Tibial artery (tissue), 4 donors: ENCODE measurements at places on chromosomes 6 and 20.
A peak's percentile ranks its signal among the peaks of the same experiment; 100 is the strongest.

- DNase-seq: no peak
Measured at GRCh38 chr6:22821664-22822320, 252.4 kb downstream of the HDGFL1 start.

- DNase-seq: no peak
Measured at GRCh38 chr6:71408787-71409723, 120.4 kb downstream of the OGFRL1 start.

GRCh38 chr6:77678048-77678447, 25.2 kb downstream of the MEI4 start:
- DNase-seq: no peak

- DNase-seq: no peak
Measured at GRCh38 chr6:75748003-75748742, 866 bp upstream of the MYO6 start.

DNA sequence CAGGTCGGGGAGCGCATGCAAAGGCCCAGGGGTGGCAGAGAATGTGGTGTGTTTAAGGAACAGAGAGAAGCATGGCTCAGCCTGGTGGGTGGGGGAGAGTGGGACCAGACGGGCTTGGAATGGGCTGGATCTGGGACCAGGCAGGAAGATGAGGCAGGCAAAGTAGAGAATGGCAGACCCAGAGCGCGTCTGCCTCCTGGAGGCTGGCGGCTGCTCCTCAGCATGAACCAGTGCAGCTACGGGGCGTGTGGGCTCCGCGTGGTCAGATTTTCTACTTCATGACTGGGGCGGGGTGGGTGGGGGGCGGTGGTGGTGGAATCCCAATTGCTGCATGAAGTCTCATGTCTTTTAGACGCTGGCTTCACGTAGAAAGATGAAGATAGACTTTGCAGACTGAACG, 135.6 kb downstream of the TFAP2C start:
- no peak for DNase-seq

DNA sequence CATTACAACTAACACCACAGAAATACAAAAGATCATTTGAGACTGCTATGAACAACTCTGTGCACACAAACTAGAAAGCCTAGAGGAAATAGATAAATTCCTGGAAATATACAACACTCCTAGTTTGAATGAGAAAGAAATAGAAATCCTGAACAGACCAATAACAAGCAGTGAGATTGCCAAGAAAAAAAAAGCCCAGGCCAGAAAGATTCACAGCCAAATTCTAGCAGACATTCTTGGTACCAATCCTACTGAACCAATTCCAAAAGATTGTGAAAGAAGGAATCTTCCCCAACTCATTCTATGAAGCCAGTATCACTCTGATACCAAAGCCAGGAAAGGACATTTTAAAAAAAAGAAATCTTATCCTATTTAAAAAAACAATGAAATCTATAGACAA, 7.0 kb upstream of the CDK19 start:
- DNase-seq: no peak

DNA sequence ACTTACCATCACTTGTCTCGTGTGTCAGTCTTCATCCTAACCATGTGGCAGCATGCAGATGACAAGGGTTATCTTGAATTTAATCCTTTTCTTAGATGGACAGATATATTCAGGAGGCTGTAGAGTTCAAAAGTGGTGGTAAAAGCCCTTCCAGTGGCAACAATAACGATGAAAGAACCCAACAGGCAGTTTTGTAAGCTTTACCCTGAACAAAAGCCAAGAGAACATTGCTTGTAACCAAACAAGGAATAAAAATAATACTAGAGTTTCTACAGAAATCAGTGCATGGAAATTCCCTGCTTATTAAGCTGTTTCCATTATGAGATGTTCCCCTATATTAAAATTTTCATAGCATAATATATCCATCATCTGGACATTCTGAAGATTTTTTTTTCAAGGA, 69.7 kb downstream of the PDE7B start:
- DNase-seq: no peak

DNA sequence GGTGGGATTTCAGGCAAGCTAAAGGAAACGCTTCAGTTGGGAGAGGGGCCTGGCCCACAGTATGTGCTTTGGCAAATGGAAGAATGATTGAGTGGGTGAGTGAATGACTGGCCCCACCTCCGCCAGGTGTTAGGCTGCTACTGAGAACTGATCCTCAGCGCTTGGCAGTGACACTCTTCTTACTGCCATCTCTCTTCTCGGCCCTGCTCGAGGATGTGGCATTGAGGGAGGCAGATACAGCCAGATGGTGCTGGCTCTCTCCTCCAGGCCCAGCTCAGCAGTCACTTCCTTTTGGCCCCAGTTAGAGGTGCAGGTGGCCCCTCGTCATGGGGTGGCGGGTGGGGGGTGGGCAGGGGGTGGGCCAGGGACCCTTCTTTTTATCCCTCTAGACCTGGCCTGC, 38.9 kb upstream of the KCNK5 start:
- no peak for DNase-seq

DNA sequence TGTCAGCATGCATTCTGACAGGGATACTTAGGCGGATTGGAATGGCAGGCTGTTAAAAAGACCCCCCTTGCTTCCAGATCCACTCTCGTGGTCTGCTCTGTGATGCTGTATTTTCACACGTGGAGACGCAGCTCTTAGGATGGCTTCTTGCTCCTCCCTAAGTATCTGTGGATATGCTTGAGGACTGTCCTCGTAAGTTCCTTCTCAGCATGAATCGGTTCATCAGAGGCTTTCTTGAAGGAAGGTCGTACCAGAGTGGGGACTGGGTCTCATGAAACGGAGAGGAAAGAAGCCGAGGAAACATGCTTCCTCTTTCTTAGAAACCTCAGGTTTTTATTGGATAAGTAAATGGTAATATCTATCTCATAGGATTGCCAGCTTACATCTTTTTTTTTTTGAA, 220.4 kb downstream of the FARS2 start:
- DNase-seq: no peak

GRCh38 chr6:35148167-35148741, 7.1 kb upstream of the TCP11 start:
- DNase-seq: no peak

DNA sequence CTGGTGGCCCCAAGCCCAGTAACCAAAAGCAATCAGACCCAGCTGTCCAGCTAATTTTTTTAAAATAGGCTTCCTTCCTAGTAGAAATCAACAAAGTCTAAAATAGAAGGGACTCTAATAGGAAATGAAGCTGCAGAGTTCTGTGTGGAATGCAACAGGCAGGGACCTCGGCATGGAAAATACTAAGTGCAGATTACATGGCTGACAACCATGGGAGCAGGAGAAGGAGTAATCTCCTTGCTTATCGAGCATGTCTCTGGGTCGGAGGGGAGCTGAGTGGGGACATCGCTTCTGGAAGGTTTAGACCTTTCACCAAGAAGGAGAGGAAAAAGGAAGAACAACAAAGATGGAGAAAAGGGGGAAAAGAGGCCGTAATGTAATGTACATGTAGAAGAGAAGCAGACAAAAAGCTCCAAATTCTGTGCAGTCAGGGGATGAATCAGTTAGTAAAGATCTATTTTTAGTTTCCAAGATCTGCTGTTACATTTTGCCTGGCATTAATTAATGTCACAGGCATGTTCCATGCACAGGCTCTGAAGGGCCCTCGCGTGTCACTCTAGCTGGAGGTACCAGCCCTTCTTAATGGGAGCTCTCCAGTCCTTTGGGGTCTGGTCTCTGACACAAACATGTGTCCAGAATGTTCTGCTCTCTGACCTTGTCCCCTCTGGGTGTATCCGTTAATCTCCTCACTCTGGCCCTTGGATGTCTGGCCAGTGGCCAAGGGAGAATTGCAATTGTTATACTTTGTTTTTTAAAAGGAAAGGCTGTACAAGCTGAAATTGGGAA, 16.6 kb upstream of the ZNF831 start:
- no peak for DNase-seq

DNA sequence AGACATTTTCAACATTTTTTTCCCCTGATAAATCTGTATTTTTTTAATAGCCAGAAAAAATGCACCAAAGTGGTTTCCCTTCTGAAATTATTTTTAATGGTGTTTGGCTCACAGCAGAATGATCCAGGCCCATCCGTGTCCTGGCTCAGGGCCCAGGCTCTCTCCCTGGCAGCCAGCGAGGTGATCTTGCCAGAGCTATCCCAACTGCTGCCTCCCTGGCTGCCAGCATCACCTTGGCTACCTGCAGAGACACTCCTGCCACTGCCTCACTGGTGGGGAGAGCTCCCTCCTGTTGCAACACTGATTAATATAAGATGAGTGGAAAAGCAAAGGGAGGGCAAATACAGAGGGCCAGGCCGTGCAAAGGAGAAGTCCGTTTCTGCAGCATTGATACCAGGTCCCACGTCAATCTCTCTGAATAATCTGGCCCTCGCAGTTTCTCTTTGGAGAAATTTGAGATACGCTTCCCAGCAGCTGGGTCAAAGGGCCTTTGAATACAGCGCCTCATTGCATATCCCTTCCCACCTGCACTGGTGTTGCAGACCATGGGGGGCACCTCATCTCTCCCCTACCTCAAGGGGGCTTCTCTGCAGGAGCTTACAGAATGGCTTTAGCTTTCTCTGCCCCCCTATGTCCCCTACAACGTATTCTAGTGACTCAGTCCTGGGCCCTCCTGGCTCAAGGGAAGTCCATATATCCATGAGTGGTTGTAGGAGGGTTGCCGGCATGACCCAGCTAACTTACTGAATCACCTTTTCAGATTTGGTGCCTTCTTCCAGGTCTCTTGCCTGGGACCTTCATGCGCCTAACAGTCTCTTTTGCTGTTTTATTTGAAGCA, 12.8 kb upstream of the DSTN start:
- peak; percentile 48 for DNase-seq

- DNase-seq: no peak
Measured at GRCh38 chr6:157542414-157543160, 161.6 kb downstream of the ZDHHC14 start.

DNA sequence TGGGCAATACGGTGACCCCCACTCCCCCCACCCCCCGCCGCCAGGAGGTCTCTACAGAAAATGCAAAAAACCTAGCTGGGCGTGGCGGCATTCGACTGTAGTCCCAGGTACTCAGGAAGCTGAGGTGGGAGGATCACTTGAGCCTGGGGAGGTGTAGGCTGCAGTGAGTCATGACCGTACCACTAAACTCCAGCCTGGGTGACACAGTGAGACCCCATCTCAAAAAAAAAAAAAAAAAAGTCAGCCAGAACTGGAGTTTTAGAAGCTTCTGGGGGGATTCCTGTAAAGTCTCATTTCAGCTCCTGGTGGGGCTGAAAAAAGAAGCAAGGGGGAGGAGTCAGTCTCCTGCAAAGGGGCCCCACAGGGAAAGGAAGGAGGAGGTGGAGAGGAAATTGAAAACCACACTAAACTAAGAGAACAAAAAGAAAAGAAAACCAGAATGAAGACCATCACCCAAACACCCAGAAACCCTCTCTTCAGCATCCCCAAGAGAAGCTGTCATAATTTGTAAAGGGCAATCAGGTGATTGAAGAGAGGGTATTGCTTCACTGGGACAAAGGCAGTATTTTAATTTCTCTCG, 50.4 kb downstream of the NOL4L start:
- no peak for DNase-seq
